ENCODE measurements at places on chromosomes 16 and 17.

GRCh38 chr17:43316522-43317142, 82.2 kb upstream of the ARL4D start:
- no peak for DNase-seq

- DNase-seq: no peak
Observed at GRCh38 chr17:62808576-62808970, 459 bp upstream of the MARCHF10 start.

DNA sequence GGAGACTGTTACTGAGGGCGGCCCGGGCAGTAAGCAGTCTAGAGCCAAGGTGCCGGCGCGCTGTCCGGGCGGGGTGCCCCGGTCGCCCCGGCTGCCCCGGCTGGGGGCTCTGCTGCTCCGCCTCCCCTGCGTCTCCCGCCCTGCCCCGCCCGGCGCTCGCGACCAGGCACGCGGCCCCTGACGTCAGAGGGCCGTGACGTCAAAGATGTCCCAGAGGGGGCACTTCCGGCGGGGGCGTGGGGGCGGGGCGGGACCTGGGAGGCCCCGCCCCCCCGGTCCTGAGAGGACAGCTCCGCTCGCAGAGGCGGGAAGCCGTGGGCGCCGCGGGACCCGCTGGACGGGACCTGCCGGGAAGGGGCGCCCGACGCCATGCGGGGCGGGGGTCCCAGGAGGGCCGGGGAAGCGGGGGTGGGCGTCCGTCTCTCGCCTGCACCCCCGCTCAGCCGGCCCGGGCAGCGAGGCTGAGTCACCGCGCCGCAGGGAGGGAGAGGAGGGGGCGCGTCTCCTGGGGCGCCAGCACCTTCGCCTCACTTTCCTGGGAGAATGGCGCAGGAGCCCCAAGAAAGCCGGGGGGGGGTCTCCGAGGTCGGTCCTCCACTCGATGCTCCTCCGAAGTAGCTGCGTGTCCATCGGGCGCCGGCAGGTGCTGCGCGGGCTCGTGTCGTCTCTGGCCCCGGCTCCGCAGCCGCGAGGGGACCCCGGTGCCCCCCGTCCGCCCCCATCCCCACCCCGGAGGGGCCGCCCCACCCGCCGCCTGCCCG, 4.4 kb upstream of the HIC1 start:
- no peak for DNase-seq

DNA sequence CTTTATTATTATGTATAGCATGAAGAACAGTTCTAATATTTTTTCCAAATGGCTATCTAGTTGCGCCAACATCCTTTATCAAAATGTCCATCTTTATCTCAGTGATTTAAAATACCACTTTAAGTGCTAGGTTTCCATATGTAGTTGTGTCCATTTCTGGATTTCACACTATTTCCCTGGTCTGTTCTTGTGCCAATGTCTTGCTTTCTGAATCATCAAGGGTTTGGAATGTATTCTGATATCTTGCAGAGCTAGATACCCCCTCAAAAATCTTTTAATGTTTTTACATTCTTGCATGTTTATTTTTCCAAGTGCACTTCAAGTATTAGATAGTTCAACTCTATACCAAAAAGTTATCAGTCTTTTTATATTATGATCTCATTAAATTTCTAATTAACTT, 14.3 kb downstream of the MBTD1 start:
- no peak for DNase-seq

GRCh38 chr16:74465851-74466685, 44.8 kb upstream of the CLEC18B start:
- no peak for DNase-seq

GRCh38 chr17:9645851-9646545, 681 bp downstream of the USP43 start:
- DNase-seq: no peak

DNA sequence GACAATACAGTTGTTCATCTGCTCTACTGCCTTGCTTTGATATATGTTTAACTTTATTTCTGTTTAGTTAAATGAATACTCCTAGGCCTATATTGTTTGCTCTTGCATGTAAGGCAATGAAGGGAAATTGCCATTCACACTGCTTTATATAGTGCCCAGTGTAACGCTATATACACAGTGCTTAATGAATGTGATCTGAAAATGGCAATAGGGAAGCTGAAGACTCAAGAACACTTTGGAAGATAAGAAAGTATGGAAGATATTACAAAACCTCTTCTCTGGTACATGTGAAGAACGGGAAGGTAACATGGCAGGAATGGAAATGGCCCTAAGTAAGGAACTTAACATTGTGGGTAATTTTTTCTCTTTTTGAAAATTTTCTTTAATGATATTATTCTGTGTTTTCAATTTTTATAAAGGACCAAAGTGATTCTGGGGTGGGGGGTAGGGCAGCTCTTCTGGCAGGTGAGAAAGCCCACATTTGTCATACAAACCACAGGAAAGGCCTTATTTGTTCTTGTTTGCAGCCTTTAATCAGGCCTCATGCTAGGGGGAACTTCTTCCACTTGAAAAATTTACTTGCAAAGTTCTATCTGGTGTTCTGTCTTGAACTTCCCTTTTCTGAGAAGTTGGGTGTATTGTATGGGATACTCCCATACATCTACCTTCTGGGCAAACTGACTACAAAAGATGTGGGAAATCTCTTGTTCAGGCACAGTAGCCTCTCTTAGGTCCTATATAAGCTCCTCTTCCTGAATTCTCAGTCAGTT, 100.8 kb upstream of the CORO6 start:
- no peak for DNase-seq

DNA sequence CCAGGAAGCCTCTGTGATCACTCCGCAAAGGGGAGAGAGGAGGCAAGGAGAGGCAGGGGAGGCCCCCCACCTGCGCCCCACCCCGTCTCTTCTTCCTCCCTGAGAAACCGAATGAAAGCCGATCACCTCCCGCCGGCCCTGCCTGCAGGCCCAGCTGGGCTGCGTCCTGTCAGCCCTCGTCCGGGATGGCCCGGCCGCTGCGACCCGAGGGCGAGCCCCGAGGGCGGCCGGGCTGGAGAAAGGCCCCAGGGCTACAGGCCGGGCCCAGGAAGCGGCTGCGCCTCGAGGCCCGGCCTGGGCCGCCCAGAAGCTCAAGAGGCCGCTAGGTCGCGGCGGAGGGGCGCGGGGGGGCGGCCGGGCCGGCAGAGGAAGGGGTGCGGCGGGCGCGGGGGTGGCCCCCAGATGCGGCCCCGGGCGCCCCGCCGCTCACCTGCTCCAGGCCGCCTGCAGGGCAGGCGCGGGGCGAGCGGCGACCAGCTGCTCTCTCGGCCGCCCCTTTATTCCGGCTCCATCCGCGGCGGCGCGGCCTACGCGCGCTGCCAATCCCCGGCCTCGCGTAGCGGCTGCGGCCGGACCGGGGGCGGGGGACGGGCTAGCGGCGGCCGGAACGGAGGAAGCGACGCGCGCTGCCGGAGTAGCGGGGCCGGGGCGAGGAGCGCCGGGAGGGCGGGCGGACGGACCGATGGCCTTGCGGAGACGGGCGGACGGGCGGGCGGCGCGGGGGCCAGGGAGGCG, at the start of gene ZNF319:
ZNF319 (minus strand) TSS at position 702 of the 735 bp plus-strand sequence. CDS start 2,407 bp downstream, outside the sequence.
- no peak for DNase-seq

DNA sequence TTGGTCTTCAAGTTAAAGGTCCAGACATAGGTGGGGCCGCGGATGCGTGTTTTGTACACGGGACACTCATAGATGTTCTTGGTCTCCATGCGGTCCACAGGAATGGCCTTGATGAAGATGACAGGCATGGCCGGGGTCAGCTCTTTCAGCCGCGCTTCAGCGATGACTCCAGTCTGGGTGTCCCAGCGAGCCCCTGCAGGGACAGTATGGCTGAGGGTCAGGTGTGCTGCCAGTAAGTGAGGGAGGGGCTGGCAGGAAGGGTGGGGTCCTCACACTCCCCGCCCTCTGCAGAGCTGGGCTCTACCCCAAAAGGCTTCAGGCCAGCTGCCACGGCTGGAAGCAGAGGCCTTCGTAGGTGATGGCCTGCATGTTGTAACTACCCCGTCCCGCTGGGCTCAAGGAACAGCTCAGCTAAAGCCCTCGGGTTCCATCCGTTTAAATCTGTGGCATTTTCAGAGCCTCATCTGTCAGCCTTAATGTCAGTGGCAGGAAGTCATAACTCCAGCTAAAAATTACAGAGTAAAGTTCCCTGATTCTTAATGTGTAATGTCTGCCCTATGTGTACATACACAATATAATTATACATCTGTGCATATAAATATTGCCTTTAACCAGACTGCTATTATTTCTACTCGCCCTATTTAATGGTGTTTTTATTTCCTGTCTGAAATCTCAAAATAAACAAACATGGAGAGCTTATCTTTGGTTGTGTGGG, 45.7 kb downstream of the PGS1 start:
- no peak for DNase-seq

- DNase-seq: peak; percentile 18
Observed at GRCh38 chr17:164303-165235, 16.9 kb downstream of the DOC2B start.

- DNase-seq: no peak
Observed at GRCh38 chr16:67357561-67357960, 30.9 kb downstream of the LRRC36 start.

GRCh38 chr17:10624969-10625368, 32.1 kb downstream of the MYH3 start:
- DNase-seq: no peak

GRCh38 chr17:79202480-79202879, 127.9 kb downstream of the ENGASE start:
- DNase-seq: no peak

GRCh38 chr16:75105306-75106061, 11.1 kb downstream of the LDHD start:
- no peak for DNase-seq

DNA sequence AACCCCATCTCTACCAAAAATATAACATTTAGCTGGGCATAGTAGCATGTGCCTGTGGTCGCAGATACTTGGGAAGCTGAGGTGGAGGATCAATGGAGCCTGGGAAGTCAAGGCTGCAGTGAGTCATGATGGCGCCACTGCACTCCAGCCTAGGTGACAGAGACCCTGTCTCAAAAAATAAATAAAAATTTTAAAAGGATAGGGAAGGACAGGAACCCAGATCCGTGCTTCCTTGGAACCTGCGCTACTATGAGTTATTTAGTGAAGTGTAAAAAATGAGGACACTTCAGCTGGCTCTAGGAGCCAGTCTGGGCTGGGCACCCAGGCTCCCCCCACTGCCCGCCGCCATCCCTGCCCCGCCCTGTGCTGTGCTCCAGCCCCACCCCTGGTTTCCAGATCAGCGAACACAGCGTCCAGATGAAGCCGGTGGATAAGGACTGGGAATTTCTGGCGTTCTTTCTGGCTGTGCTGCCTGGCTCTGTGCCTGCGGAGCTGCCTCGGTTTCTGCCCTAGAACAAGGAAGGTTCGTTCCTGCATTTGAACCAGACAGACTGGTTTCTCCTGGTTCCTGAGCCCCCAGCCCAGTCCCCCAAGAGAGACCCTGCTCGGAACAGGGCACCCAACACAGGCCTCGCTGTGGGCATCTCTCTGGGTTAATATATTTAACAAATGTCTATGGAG, 18.5 kb downstream of the PLLP start:
- DNase-seq: no peak

DNA sequence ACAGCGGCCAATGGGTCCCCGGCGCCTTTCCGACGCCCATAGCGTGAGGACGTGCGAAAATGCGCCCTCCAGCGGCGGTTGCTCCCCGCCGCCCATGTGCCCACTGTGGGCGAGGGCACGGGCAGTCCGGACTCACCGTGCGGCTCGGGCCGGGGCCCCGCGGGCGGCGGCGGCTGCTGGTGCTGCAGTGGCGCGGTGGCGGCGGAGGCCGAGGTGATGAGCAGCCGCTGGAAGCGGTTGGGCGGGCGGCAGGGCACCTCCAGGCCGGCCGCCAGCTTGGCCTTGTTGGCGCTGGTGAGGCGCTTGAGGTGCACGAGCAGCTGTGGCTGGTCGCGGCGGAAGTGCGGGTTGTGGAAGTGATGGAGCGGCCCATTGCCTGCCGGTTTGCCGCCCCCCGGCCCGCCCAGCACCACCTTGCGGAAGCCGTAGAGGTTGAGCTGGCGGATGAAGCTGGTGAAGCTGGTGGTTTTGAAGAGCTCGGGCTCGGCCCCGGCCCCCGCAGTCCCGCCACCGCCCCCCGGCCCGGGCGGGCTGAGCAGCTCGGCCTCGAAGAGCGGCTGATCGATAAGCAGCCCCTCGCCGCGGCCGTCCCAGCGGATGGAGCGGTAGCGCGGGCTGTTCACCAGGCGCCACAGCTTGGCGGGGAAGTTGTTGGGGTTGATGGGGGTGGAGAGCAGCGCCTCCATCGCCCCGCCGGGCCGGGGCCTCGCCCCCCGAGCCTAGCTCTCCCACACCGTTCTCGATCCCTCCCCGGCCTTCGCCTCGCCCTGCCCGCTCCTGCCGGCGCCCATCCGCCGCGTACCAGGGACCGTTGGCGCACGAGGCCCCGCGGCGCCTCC, at the start of gene HSF5:
HSF5 (minus strand) TSS at position 820 of the 839 bp plus-strand sequence; CDS start at position 686, 134 bp downstream.
- DNase-seq: no peak

- no peak for DNase-seq
Observed at GRCh38 chr16:63776034-63776433, 1345.8 kb downstream of the CDH11 start.
